ENCODE measurements at places on chromosomes 13 and 19. TPM values are rescaled to one million over a fixed set of nuclear protein-coding genes. Genes with fewer than 3 reads are reported as not detected.

GRCh38 chr13:112079696-112080095, 12.7 kb downstream of the SOX1 start:
- no peak overlapping the region for H3K27ac ChIP-seq
- DNase-seq, result no peak
- H3K36me3 ChIP-seq, result no peaks in the 10 kb centered on the region
- peaks cover 80% of the 10 kb centered on the region for H3K27me3 ChIP-seq
- H3K4me1 ChIP-seq, result no peaks in the 10 kb centered on the region
- no peak overlapping the region for H3K4me3 ChIP-seq

- H3K27ac ChIP-seq, result no peak overlapping the region
- no peaks in the 10 kb centered on the region for H3K36me3 ChIP-seq
- H3K27me3 ChIP-seq, result no peaks in the 10 kb centered on the region
Observed at GRCh38 chr13:44516771-44517170, 59.4 kb downstream of the TSC22D1 start.

Gene THSD1
- total RNA-seq, result 6.8 TPM

Gene ZNF729
- not detected for total RNA-seq

GRCh38 chr13:98181111-98181815, 4.2 kb upstream of the RNF113B start:
- peaks cover 8% of the 10 kb centered on the region for H3K36me3 ChIP-seq
- H3K27ac ChIP-seq, result no peak overlapping the region
- DNase-seq, result no peak
- H3K4me1 ChIP-seq, result no peaks in the 10 kb centered on the region
- no peaks in the 10 kb centered on the region for H3K27me3 ChIP-seq
- no peak overlapping the region for H3K4me3 ChIP-seq

All from heart right ventricle (tissue), 16 donors.